ENCODE measurements at places on chromosomes 6 and 20. TPM values are rescaled to one million over a fixed set of nuclear protein-coding genes. Genes with fewer than 3 reads are reported as not detected.

DNA sequence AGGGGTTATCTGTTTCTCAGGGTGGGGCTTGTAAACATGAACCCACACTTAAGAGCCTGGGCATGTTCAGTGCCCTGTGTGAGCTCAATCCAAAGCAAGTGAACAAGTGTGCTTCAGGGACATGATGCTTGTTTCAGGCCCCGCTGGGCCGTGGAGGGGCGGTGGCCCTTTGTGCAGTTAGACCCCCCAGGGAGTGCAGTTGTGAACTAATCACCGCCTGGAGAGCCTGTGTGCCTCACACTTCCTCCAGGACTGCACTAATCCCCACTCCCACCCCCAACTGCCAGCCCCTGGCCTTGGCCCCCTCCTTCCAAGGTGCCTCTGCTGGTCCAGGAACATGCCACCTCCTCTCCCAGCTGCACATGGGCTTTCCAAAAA, 58.1 kb downstream of the RREB1 start:
- no peak for DNase-seq

CNKSR3 gene
- total RNA-seq: 27.3 TPM

TAAR5 gene
- total RNA-seq: not detected

GRCh38 chr6:89775150-89775549, 44.4 kb downstream of the MDN1 start:
- DNase-seq: no peak

GSTA2 gene
- total RNA-seq: not detected

DNA sequence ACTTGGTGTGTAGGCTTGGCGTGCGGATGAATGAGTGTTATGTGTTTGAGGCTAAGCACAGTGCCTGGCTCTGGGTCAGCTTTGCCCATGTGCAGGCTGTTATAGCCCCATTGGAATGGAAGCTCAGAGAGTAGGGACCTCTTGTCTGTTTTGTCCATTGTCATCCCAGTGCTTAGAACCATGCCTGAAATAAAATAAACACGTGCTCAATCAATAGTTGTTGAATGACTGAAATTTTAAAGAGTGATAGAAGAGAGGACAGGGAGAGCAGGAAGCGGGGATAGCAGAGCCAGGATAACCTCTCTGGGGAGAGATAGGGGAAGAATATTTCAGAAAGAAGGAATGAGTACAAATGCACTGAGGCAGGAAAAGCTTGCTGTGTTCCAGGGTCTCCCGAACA, 263.9 kb downstream of the HIVEP2 start:
- no peak for DNase-seq

CLPSL2 gene
- total RNA-seq: not detected

TCF21 gene
- total RNA-seq: 6.0 TPM

GRCh38 chr20:53879048-53879684, 191.2 kb downstream of the BCAS1 start:
- DNase-seq: no peak

DNA sequence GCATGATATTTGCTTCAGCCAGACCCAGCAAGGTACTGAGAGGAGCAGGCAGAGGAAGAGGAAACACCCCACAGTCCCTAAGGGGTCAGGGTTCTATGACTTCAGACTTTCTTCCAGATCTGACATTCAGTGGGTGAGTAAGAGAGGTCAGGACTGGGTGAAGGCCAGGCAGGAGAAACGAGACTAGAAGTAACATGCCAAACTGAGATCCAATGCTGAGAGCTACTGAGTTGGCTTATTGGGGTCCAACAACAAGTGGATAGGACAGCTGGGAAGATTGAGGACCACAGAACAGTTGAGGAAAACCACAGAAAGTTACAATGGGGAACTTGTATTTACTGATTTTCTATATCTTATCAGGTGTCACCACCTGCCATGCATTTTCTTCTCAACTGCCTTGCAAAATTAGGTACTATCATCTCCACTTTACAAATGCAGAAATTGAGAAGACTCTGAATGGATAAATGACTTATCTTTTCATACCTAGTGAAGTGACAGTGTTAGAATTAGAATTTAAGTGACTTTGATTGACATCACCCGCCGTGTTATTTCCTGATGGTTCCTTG, 43.8 kb upstream of the HIVEP1 start:
- DNase-seq: no peak

TMEM200A gene
- 13.2 TPM for total RNA-seq

- no peak for DNase-seq
These were observed 51.6 kb upstream of the MLIP start for GRCh38 chr6:54059683-54060082.

DNA sequence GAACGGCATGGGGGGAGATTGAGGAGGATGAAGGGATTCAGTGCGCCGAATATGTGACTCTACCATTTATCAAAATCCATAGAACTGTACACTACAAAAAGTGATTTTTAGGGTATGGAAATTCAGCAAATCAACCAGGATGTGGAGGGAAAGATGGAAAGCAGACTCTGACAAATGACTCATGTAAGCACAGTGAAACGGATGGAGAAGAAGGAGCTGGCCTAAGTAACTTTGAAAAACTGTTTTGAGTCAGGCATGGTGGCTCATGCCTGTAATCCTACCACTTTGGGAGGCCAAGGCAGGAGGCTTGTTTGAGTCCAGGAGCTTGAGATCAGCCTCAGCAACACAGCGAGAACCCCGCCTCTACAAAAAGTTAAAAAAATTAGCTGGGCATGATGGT, 39.2 kb downstream of the MUC22 start:
- no peak for DNase-seq

BPIFA1 gene
- not detected for total RNA-seq

GRCh38 chr6:2658788-2659187, 91.9 kb downstream of the MYLK4 start:
- no peak for DNase-seq

DNA sequence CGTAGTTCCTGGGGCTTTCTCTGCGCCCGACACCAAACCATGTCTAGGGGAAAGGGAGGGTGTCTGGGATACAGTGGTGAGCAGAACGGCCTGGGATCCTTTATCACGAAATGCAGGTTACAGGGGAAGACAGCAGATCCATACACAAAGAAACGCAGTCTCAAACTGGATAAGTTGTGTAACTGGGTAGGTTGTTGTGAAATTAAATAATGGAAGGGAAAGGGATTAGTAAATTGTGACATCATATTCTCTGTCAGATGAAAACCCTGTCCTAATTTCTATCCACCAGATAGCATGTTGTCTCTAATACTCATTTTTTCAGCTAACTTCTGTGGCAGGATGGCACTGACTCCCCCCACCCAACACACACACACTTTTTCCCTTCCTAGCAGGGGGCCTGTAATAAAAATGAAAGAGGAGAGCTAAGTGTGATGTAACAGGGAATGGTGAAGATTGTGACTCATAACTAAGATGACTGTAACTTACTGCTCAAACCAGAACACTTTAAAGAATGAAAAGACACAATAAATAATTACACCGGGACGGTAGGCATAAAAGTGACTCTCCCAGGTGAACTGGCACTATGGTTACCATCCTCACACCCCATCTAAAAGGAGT, 769 bp upstream of the TRPC4AP start:
- no peak for DNase-seq

GRCh38 chr6:112560651-112561050, 213.5 kb downstream of the RFPL4B start:
- no peak for DNase-seq

GRCh38 chr6:135087803-135088202, 33.2 kb upstream of the HBS1L start:
- DNase-seq: no peak

GRCh38 chr20:48656661-48657211, 171.1 kb downstream of the PREX1 start:
- no peak for DNase-seq

- no peak for DNase-seq
These were observed 112.1 kb downstream of the WDR27 start for GRCh38 chr6:169589699-169590257.

DNA sequence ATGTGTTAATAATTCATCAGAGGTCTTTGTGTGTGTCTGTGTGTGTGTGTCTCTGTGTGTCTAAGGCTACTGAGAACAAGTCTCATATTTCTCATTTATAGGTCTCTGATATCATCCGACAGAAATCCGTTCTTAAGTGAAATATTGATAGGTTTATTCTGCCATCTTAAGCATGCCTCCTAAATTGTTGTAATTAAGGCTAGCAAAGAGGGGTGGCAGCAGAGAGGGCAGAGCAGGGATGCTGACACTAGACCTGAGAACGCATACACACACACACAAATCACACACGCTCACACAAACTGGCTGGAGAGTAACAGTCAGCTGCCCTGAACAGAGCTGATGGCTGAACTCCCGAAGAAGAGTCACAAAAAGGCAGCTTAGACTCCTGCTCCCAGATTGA, 84.9 kb upstream of the LRFN2 start:
- DNase-seq: no peak

GRCh38 chr20:39270837-39271604, 308.9 kb downstream of the DHX35 start:
- DNase-seq: no peak

DNA sequence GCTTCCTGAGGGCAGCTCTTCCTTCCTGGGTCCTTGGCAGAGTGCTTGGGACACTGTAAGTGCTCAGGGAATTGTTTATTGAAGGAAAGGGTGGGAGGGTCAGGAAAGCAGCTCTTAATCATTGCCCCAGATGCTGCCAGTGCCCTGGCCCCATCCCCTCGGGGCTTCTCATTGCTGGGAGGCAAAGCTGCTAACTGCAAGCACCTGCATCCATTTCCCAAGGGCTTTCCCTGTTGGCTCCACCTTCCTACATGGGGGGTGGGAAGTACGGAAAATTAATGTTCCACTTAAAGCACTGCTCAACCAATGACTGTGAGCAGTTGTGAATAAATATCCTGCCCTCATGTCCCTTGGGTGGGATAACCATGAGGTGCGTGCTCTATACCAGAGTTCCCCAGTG, 56.4 kb downstream of the NDUFAF5 start:
- no peak for DNase-seq

IL17F gene
- not detected for total RNA-seq

CFAP61 gene
- not detected for total RNA-seq

DNA sequence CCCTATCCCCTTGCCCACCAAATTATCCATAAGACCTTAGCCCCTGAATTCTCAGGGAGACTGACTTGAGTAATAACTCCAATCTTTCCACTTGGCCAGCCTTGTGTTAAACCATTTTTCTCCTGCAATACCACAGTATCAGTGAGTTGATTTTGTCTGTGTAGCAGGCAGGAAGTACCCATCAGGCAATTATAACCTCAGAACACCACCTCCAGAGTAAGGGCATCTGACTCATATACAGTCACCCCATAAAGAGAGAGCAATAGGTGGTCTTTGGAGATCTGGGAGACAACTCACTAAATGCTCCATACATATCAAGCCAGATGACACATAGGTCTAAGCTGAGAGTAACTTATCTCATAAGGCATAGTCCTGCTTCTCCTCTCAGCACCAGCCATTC, 83.7 kb downstream of the FILIP1 start:
- DNase-seq: no peak

DNA sequence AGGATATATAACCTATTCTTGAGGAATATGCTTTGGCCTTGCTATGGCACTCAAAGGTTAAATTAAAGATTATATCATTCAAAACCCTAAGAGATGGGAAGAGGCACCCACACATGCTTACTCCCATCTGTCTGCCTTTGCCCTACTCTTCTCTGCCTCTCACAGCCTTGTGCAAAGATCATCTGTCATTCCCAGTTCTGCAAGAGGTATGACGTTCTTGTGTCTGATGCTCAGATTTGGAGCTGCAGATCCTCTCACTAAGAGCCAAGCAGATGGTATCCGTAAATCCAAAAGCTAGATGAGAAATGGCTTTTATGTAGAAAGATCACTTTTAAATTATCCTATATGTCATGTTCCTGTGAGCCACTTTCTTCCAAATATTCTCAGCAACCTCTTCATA, 112.0 kb downstream of the GPR63 start:
- no peak for DNase-seq

TMEM151B gene
- total RNA-seq: 3.0 TPM

DNA sequence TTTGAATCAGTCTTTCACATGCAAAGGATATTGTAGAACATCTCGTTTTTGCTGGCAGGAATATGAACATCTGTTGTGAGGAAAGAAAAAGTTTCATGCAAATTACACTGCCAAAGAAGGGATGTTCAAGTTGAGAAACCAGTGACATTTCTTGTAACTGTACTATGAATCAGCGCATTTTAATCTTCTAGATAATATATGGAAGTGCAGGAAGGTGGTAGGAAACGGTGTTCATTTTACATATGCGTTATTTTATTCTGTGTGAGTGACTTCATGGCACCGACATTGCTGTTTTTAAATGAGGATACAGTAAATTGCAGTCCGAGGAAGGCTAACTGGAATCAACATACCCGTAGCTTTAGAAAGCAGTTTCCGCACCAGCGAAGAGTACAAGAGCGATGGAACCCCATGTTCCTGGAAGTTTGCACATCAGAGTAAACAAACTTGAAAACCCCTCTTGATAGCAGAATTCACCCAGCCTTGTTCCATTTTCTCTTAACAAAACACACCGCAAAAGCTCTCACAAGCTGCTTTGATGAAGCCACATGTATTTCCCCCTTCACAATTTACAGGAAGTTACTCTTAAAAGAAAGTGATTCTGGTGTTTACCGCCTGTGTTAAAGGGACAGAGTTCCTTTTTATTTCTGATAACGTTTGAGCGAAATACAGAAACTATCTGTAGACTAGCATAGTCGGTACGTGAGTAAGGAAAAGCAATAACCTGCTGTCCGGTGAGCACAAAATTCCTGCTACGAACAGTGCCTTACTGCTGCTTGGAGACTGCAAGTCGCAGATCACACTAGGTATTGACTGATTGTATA, 11.5 kb downstream of the PRDM1 start:
- peak; percentile 51 for DNase-seq
